Pulmonary artery endothelial cell (primary cell): ENCODE measurements at places on chromosomes 12 and 14. TPM values are rescaled to one million over a fixed set of nuclear protein-coding genes. Genes with fewer than 3 reads are reported as not detected.

DNA sequence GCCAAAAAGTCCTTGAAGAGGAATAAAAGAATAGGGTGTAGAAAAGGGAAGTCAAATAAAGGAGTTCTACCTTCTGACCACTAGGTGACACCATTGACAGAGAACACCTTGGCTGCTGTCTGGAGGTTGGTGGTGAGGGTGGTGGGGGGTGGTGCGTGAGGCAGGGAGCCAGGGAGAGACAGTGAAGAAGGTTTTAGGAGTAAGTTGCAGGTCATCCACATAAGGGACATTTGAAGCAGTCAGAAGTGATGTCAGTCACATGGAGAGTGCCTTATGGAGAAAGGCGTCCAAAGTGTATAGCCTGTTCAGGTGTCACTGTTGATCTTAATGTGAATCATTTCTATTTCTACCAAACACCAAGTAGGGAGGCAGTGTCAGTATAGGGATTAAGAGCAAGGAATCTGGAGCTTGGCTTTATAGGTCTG lies 279.3 kb upstream of the DDHD1 start:
- no peak for DNase-seq

AKAP3 gene
- 0.79 and 2.2 TPM in 2 replicates for total RNA-seq

DNA sequence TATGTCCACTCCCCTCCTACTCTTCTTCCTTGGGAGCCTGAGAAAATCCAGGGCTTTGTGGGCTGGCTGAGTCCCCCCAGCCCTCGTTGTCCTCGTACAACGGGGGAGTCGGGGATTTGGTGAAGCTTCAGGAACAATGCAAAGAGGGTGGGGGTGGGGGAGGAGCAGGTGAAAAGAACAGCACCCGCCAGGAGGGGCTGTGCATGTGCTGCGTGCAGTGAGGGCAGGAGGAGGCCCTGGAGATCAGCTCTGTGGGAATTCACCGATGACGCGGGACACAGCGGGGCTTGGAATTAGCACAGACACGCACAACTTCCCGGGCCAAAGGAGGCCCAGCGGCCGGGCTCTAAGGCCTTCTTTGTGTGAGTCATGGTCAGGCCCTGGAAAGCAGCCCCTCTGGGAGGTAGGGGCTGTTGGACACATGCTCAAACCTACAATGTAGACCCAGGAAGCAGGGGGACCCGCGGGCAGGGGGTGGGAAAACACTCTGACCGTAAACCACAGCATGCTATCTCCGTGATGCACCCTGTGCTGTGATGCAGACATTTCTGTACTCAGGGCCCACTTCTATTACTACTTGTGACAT lies 32.8 kb downstream of the RBM19 start:
- no peak for DNase-seq

ISM2 gene
- not detected in 2 replicates for total RNA-seq

- DNase-seq: no peak
Measured at GRCh38 chr12:9751204-9752144, 9.2 kb downstream of the CD69 start.

DNA sequence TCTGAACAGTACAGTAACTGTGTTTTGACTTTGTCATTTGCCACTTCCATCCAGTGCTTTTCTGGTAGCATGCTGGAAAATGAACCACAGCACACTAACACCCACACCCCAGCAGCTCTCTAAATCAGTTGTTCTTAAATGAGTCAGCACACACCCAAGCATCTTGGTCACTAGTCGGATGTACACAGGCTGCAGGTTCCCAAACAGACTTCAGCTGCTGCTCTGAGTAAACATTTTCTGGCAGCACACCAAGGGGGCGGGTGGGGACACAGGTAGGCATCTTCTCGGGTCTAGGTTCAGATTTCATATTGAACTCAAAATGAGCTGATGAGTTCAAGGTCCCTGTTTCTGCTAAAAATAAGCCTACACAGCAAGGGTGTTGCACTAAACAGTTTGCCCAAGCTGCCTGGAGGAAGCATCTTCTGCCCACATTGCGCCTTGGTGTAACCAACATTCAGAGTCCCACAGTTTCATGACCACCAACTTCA lies 39.8 kb downstream of the IFNG start:
- no peak for DNase-seq

DNA sequence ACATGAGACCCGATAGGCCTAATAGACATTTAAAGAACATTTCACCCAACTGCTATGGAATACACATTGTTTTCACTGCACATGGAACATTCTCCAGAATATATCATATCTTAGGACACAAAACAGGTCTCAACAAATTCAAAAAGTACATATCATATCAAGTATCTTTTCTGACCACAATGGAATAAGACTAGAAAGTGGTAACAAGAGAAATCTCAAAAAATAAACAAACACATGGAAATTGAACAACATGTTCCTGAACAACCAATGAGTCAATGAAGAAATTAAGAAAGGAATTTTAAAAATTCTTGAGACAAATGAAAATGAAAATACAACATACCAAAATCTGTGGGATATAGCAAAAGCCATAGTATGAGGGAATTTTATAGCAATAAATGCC lies 208.1 kb downstream of the PTPRO start:
- no peak for DNase-seq

- no peak for DNase-seq
Measured at GRCh38 chr12:75890660-75891059, 140.9 kb downstream of the PHLDA1 start.

EXOC3L4 gene
- not detected in 2 replicates for total RNA-seq

- DNase-seq: no peak
Measured at GRCh38 chr14:77848031-77848430, 48.1 kb downstream of the ADCK1 start.

WNT1 gene
- total RNA-seq: not detected in 2 replicates

GRCh38 chr12:132559652-132560363 lies 50.6 kb downstream of the LRCOL1 start:
- DNase-seq: no peak

GRCh38 chr12:40692765-40693206 lies 547 bp downstream of the CNTN1 start:
- no peak for DNase-seq

BMP4 gene
- 64.3 and 156 TPM in 2 replicates for total RNA-seq

GRCh38 chr12:112108202-112109079 lies at the start of gene NAA25:
TSS of gene NAA25 (minus strand) at chr12:112108783. CDS start at chr12:112108773, 10 bp downstream.
- peak; percentile 48 for DNase-seq

GRCh38 chr14:79656056-79656455 lies 555.2 kb downstream of the DIO2 start:
- DNase-seq: no peak

- DNase-seq: no peak
Measured at GRCh38 chr12:131732996-131733615, 22.2 kb downstream of the SFSWAP start.

- DNase-seq: no peak
Measured at GRCh38 chr14:105398726-105399465, 558 bp downstream of the TEX22 start.

- DNase-seq: no peak
Measured at GRCh38 chr12:49903700-49904423, at the start of gene FAIM2. TSS of gene FAIM2 (minus strand) at chr12:49903900. CDS start at chr12:49903792, 108 bp downstream.

SIX4 gene
- 3.2 and 5.0 TPM in 2 replicates for total RNA-seq

SYT10 gene
- total RNA-seq: not detected in 2 replicates

POTEM gene
- not detected in 2 replicates for total RNA-seq

GRCh38 chr14:51424561-51425251 lies 184.7 kb downstream of the TMX1 start:
- no peak for DNase-seq

DNA sequence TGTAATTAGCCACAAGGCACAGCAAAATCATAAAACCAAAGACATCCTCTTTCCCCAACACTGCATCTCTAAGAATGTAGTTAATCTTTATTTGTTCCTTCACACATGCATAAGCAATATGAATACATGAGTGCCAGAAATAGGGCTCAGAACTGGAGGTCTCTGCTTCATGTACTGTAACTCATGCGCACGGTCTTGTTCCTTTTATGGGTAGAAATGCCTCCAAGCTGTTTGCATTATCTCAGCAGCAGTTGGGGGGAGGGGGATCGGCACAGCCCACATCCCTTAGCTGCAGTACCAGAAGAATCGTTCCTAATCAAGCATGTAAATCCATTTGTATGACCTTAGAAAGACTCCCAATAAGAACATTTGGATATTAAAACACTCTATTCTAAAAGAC lies 20.0 kb downstream of the RHOJ start:
- no peak for DNase-seq

DNA sequence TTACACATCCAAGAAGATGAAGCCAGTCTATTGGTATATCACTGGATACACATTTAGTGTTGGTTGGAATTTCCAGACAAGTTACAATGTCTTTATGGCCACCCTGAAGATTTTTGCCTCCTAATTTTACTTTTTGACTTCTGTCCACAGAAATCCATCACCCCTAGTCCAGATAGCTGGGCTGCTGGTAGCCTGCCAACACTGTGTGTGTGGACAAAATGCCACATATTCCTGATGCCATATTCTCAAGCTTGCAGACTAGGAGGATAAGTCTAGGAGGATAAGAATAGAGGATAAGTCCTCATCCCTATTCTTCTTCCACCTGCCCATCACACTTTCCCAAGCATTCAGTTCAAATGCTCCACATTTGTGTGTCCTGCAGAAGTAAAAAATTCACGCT lies 4.6 kb downstream of the ESR2 start:
- no peak for DNase-seq

- DNase-seq: no peak
Measured at GRCh38 chr14:21090940-21091663, 7.4 kb downstream of the ZNF219 start.
